Activated CD8-positive, alpha-beta T cell treated with anti-CD3 and anti-CD28 coated beads, Interleukin-2, amount 10 ng/mL, durations not matched to agents 7 days and 5 days (primary cell): ENCODE measurements at places on chromosomes 13 and 19. TPM values are rescaled to one million over a fixed set of nuclear protein-coding genes. Genes with fewer than 3 reads are reported as not detected.
A peak's percentile ranks its signal among the peaks of the same experiment; 100 is the strongest.

- H3K36me3 ChIP-seq, result peaks cover 36% of the 10 kb centered on the region
- no peaks in the 10 kb centered on the region for H3K27me3 ChIP-seq
- peak overlapping the region; percentile 95 for H3K27ac ChIP-seq
- DNase-seq, result peak; percentile 61
These were observed 991 bp downstream of the ABHD17A start for GRCh38 chr19:1884291-1884718.

DNA sequence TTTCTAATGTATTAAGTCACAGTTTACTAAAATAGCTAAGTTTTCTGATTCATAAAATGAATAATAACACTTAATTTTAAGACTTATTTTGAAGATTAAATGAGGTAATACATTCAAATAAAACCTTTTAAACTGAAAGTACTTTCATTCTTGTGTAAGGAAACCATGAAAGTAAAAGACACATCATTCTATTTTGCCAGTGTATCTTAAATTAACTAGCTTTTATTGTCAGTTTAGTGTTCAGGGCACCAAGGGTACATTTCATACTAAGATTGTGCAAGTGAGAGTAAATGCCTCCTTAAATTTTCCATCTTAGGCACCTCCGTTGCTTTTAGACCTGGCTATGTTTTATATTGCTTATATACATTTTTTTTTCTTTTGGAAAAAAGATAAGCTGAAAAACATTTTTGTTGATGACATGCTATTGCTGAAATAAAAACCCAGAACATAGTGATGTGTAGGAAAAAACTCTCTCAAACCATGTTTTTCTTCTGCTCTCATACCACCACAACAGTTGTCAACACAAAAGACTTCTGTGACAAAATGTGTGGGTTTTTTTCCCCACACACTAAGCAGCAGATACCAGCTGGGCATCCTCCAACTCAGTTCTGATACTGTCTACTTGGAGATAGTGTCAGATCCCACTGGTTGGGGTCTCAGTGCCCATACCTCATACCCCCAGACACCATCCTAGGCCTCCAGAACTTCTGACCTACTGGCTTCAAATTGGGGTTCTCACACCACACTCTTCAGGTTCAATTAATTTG lies 30.7 kb upstream of the LPAR6 start:
- peak overlapping the region; percentile 47 for H3K4me3 ChIP-seq
- peaks cover 32% of the 10 kb centered on the region for H3K4me1 ChIP-seq
- peak overlapping the region; percentile 70 for H3K27ac ChIP-seq

GRCh38 chr13:67916650-67917049 lies 686.5 kb upstream of the PCDH9 start:
- H3K27ac ChIP-seq, result no peak overlapping the region
- H3K36me3 ChIP-seq, result no peaks in the 10 kb centered on the region
- H3K27me3 ChIP-seq, result no peaks in the 10 kb centered on the region
- H3K4me3 ChIP-seq, result no peak overlapping the region

DNA sequence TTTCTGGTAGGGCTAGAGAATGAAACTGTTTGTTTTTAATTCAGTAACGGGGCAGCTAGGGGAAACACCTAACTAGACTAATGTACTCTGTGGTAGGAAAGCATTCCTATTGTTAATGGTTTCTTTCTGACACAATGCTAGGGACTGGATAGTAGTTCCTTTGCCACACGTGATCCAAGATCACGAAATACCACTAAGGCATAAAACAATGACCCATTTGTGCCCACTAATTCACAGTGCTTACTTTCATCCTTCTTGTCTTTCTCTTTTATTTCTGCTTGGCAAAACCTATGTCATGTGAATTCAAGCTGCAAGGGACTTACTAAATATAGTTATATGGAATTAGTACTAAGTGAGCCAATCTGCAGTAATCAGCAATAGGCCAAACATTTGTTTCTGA lies 834.1 kb upstream of the SLITRK6 start:
- no peaks in the 10 kb centered on the region for H3K4me1 ChIP-seq
- no peak overlapping the region for H3K27ac ChIP-seq
- no peak overlapping the region for H3K4me3 ChIP-seq
- H3K36me3 ChIP-seq, result no peaks in the 10 kb centered on the region
- DNase-seq, result no peak

- H3K27me3 ChIP-seq, result peaks cover 9% of the 10 kb centered on the region
- H3K4me3 ChIP-seq, result no peak overlapping the region
- DNase-seq, result no peak
- H3K36me3 ChIP-seq, result no peaks in the 10 kb centered on the region
- H3K27ac ChIP-seq, result peak overlapping the region; percentile 23
These were observed 16.0 kb upstream of the EMC10 start for GRCh38 chr19:50460161-50460765.

GRCh38 chr19:30116984-30117555 lies 175.0 kb downstream of the URI1 start:
- H3K36me3 ChIP-seq, result no peaks in the 10 kb centered on the region
- no peak overlapping the region for H3K4me3 ChIP-seq
- H3K27ac ChIP-seq, result no peak overlapping the region
- DNase-seq, result no peak

DNA sequence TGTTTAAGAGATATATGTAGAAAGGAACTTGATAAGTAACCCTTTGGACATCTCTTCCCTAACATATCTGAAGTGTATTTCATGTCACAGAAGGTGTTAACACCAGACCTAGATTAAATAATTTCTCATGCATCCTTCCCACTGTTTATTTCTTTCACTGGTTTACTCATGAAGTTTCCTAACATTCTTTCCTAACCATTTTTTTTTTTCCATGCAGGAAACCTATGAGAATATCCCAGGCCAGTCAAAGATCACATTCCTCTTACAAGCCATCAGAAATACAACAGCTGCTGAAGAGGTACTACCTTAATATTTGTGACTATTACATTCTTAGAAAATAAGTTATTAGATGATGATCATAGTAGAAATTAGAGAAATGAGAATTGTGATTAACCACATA lies 28.8 kb downstream of the IPO5 start:
- H3K4me1 ChIP-seq, result peaks cover 39% of the 10 kb centered on the region
- no peak overlapping the region for H3K27ac ChIP-seq
- no peak for DNase-seq
- no peak overlapping the region for H3K4me3 ChIP-seq

- no peak overlapping the region for H3K27ac ChIP-seq
- no peaks in the 10 kb centered on the region for H3K36me3 ChIP-seq
- H3K4me3 ChIP-seq, result no peak overlapping the region
- DNase-seq, result no peak
These were observed 50.7 kb downstream of the ZNF723 start for GRCh38 chr19:22882797-22883196.

DNA sequence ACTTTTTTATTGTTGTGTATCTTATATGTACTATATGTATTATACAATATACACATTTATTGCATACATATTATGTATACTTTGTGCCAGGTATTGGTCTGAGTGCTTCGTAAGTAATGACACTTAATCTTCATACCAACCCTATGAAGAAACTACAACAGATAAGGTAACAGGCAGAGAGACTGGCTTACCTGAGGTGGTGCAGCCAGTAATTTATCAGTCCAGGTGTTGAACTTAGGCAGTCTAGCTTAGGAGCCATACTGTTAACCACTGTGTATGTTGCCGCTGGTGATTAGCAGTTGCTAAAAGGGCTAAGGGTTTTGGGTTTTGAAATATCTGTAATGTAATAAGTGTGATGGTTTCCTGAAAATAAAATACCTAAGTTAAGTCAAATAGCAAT lies 53.6 kb upstream of the KCTD4 start:
- peaks cover 14% of the 10 kb centered on the region for H3K4me1 ChIP-seq
- H3K36me3 ChIP-seq, result peaks cover 15% of the 10 kb centered on the region
- no peak overlapping the region for H3K27ac ChIP-seq
- no peak overlapping the region for H3K4me3 ChIP-seq
- no peak for DNase-seq

DNA sequence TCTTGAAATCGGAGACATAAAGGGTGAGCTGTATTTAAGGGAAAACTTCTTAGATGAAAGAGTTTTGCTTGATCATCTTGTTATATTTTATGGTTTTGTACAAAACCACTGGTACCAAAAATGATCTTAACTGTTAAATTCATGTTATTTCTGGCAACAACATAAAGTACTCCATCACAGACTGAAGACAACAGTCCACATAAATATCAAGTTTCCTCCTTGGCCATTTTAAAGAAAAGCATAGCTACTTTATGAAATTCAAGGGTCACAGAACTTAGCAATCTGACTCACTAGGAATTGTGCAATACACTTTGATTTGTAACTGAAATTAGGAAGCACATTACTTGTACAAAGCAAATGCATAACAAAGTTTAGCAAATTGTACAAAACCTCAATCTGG lies 66.3 kb downstream of the TBC1D4 start:
- H3K27ac ChIP-seq, result no peak overlapping the region
- no peaks in the 10 kb centered on the region for H3K27me3 ChIP-seq
- no peaks in the 10 kb centered on the region for H3K36me3 ChIP-seq
- no peaks in the 10 kb centered on the region for H3K4me1 ChIP-seq
- H3K4me3 ChIP-seq, result no peak overlapping the region
- no peak for DNase-seq

- H3K4me1 ChIP-seq, result peaks cover 31% of the 10 kb centered on the region
- no peak for DNase-seq
- H3K36me3 ChIP-seq, result no peaks in the 10 kb centered on the region
- no peak overlapping the region for H3K4me3 ChIP-seq
- H3K27me3 ChIP-seq, result peaks cover 11% of the 10 kb centered on the region
These were observed 19.6 kb upstream of the PNMA8B start for GRCh38 chr19:46515290-46515609.

DNA sequence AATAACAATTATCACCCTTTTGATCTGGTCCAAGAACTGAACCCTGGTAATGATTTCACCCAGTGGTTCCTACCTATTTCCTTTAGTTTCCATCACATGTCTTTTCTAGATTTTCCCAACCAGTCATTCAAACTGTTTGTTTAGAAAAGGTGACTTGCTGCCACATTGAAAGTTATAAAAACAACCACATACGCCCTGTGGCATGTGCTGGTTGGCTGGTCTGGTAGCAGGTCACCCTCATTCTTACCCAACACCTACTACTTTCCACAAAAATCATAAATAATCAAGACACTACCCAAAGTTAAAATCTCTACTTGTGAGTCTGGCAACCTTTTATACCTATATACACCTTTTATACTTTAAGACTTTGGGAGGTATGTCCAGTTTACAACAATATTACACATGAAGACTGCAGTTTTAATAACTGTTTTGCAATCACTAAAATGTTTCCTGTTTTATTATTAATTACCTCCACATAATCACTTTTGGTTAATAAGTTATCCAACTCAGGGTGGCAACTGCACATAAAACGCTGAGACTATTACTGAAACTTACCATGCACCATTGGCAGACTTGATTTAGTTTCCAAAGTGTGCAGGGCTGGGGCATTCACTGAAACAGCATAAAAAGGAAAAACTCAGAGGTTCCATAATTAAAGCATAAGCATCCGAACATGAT lies 38.9 kb downstream of the DZIP1 start:
- H3K27me3 ChIP-seq, result peaks cover 5% of the 10 kb centered on the region
- no peak for DNase-seq
- H3K36me3 ChIP-seq, result no peaks in the 10 kb centered on the region

DNA sequence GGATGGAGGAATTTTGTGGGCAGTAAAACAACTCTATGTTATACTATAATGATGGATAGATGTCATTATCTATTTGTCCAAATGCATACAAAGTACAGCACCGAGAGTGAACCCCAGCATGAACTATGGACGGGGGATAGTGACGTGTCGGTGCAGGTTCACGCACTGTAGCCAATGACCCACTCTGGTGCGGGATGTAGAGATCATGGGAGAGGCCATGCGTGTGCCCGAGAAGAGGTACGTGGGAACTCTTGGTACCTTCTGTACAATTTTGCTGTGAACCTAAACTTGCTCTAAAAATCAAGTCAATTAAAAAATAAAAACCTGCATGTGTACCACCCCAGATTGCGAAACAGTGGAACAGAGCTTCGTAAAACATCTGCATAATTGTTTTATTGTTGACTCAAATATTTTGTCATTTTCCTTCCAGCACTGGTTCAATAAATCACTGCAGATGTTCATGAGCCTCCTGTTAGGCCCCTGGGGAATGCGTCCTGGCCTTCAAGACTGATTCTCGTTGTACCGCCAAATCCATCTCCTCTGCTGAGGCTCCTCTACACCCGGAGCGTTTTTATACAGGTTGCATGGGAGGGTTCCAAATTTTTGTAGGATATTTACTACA lies 30.9 kb downstream of the COL4A1 start:
- no peaks in the 10 kb centered on the region for H3K4me1 ChIP-seq
- H3K27ac ChIP-seq, result no peak overlapping the region

GRCh38 chr13:45267215-45267614 lies 66.4 kb upstream of the KCTD4 start:
- no peak overlapping the region for H3K4me3 ChIP-seq
- no peak overlapping the region for H3K27ac ChIP-seq
- H3K4me1 ChIP-seq, result no peaks in the 10 kb centered on the region

GRCh38 chr19:17159466-17160393 lies 55.4 kb upstream of the USE1 start:
- H3K4me1 ChIP-seq, result no peaks in the 10 kb centered on the region
- peaks cover 66% of the 10 kb centered on the region for H3K36me3 ChIP-seq
- H3K27me3 ChIP-seq, result no peaks in the 10 kb centered on the region
- H3K27ac ChIP-seq, result peak overlapping the region; percentile 34
- no peak for DNase-seq

DNA sequence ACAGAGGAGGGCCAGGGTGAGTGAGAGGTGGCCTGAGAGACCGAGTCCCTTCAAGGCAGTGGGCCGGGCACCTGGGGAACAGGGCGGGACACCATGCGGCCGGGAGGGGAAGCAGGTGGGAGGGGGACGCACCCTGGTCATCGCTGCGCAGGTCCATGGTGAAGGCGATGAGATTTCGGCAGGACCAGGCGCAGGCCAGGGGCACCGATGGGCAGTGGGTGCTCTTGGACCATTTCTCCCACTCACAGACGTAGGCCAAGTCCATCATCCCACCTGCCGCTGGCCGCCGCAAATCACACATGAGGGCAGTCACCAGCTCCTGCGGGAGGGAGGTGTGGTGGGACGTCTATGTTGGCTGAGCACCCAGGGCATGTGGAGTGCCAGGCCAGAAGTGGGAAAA lies 2.2 kb downstream of the MED16 start:
- DNase-seq, result no peak
- peaks cover 32% of the 10 kb centered on the region for H3K4me1 ChIP-seq
- no peaks in the 10 kb centered on the region for H3K27me3 ChIP-seq

DNA sequence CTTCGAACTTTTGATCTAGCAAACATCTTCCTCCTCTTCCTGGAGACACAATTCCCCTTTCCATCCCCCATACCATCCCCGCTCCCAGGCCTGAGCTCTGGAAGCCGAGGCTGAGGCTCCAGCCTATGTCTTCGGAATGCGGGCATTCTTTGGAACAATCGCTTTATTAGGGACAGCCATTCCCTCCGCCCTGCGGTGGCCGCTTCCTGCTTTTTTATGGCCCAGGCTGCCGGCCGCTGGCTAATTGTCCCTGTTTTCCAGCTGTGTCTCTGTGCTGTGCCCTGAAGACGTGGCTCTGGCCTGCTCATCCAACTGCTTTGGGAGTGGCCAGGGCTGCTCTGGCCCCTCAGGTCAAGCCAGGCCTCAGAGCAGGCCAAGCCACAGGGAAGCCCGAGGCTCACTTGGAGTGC lies 2.1 kb upstream of the CDX2 start:
- H3K4me1 ChIP-seq, result peaks cover 8% of the 10 kb centered on the region
- H3K27ac ChIP-seq, result no peak overlapping the region
- peaks cover 2% of the 10 kb centered on the region for H3K36me3 ChIP-seq
- DNase-seq, result no peak
- peaks cover 78% of the 10 kb centered on the region for H3K27me3 ChIP-seq

The PLVAP gene
- total RNA-seq, result 0.11 TPM

The IZUMO4 gene
- total RNA-seq, result 9.5 TPM

The PROZ gene
- total RNA-seq, result not detected

The TJP3 gene
- 1.3 TPM for total RNA-seq

The GJB6 gene
- 1.7 TPM for total RNA-seq

The APLP1 gene
- 1.4 TPM for total RNA-seq

The SLC10A2 gene
- total RNA-seq, result not detected
